ENCODE measurements at places on chromosomes 5 and 9.

DNA sequence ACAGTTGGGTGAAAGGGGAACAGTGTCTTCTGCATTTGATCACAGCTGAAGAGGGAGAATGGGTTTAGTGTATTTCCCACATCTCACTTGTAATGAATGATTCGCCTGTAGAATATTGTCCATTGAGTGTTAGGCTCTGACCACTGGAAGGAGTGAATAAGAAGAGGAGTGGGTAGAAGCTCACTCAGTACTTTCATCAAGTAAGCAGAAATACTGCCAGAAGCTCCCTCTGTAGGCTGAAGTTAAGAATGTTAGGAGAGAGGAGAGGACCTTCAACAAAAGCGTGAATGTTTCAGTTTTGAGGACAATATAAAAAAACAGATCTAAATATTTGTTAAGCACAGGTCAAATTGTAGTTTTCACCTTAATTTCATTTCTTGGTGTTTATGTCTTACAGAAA lies 27.5 kb downstream of the FSD1L start:
- DNase-seq, result peak; percentile 51

GRCh38 chr9:70801181-70801829 lies 320.1 kb downstream of the TRPM3 start:
- no peak for DNase-seq

DNA sequence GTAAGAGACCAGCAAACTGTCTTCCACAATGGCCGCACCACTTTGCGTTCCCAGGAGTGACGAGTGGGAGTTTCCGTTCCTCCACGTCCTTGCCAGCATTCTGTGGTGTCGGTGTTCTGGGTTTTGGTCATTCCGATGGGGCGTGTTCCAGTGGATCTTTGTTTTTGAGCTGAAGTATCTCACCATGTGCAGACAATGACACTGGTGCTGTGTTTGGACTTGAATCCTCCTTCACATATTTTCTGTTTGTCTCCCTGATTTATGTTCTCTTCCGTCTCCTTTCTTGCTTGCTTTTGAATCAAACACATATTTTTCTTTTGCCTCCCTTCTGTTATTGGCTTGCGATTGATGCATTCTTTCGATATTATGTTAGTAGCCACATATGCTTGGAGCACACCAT lies 60.8 kb upstream of the IRX4 start:
- DNase-seq, result no peak

- no peak for DNase-seq
Measured at GRCh38 chr5:15902066-15902465, 277.5 kb downstream of the MARCHF11 start.

DNA sequence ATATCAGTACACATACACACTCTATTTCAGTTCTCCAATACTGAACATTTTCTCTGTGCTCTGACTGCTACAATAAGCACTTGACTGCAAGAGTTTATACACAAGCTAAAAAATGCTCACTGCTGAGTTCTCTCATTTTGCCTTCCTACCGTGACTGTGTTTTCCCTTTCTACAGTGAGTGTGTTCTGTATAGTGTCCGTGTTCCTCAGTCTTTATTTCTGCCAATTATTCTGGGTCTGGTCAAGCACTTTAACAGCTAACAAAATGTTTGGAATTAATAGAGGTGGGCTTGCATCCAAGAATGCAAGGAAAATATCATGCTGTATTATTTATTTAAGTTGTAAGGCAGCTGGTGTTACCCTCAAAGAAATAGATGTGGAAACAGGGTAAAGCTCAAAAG lies 217.0 kb upstream of the NREP start:
- no peak for DNase-seq

Data from astrocyte of the hippocampus (primary cell).